ENCODE measurements at places on chromosomes 2 and 18. TPM values are rescaled to one million over a fixed set of nuclear protein-coding genes. Genes with fewer than 3 reads are reported as not detected.

- DNase-seq = no peak
Measured at GRCh38 chr18:3510896-3511295, 60.9 kb downstream of the TGIF1 start.

- DNase-seq = no peak
Measured at GRCh38 chr2:147648471-147648870, 196.4 kb upstream of the ACVR2A start.

The LIPG gene
- 0.07 TPM for polyA plus RNA-seq

The FAP gene
- polyA plus RNA-seq = 0.77 TPM

GRCh38 chr2:86138736-86139625, 32.9 kb downstream of the PTCD3 start:
- DNase-seq = no peak

The PSTPIP2 gene
- polyA plus RNA-seq = 3.0 TPM

The NBEAL1 gene
- polyA plus RNA-seq = 2.5 TPM

The PLGLB1 gene
- polyA plus RNA-seq = 0.83 TPM

- DNase-seq = peak; percentile 11
Measured at GRCh38 chr2:132037527-132038178, 124.1 kb downstream of the ANKRD30BL start.

GRCh38 chr2:238475034-238475433, 48.3 kb downstream of the ASB1 start:
- DNase-seq = no peak

The KCMF1 gene
- 6.9 TPM for polyA plus RNA-seq

- DNase-seq = no peak
Measured at GRCh38 chr18:56980151-56980550, 166.7 kb upstream of the BOD1L2 start.
